NCI-H187 (cell line): ENCODE measurements at places on chromosomes 4 and X.
A peak's percentile ranks its signal among the peaks of the same experiment; 100 is the strongest.

DNA sequence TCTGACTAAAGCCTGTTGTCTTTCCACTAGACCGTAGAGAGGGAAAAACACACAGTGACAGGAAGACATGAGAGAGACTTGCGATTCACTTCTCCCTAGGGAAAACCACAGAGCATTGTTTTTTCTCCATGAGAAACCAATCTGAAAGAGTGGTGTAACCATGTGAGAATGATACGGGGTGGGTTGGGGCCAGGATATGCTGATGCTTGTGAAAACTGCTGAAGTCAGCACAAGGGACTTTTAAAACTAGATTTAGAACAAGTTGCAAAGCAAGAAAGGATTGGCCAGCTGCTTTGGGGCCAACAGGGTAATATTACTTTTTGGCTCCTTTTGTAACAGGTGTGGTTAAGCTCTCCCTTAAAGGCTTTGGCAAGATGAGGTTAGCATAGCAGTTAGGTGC, 66.1 kb downstream of the NHSL2 start:
- no peak for DNase-seq

DNA sequence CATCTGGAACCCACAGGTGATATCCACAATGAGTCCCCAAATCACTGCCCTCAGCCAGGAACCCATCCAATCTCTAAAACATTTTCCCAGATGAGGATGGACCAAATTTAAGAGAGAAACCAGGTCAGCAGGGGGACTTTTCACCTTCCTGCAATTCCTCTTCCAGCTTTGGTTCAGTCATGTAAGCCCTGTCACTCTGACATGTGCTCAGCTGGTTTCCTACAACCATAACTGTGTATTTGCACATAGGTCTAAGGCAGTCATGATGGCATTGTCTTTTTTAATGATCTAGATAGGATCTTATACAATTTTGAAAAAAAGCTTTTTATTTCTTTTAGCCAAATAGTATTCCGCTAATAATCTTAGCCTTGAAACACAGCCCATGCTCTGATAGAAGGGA, 6.5 kb downstream of the CXXC4 start:
- no peak for DNase-seq

DNA sequence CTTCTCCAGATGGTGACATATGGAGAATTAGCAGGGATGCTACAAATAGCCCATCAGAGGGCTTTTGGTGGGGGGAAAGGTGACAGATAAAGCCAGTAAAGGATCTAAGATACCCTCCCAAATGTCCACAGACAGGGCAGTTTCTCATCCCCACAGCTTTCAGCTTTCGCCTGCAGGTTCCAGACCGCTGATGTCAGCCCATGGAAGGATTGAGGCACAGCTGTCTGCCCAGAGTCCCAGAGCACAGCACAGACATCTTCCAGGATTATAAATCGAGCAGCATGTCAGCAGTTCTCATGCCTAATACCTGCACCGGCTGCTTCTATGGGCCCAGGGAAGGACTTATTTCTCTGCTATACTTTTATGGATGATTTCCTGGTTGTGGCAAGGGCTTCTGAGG, 96.7 kb upstream of the MXRA5 start:
- no peak for DNase-seq

DNA sequence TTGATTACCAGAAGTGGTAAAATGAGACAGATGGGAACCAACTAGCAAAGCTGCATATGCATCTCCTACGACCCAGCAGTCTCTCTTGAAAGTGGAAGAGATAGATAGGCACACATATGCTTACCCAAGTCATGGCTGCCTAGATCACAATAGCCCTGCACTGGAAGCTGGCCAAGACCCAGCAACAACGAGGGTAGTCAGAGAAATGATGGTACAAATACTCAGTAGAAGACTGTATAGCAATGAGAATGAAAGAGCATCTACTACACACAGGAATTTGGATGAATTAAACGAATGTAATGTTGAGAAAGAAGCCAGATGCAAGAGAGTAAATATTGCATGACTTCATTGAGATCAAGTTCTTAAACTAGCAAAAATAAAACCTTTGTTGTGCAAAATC, 100.3 kb upstream of the FAT1 start:
- no peak for DNase-seq

- no peak for DNase-seq
Measured at GRCh38 chrX:69231903-69232302, 66.7 kb upstream of the PJA1 start.

GRCh38 chr4:132317923-132318322, 831.2 kb upstream of the PCDH10 start:
- no peak for DNase-seq

DNA sequence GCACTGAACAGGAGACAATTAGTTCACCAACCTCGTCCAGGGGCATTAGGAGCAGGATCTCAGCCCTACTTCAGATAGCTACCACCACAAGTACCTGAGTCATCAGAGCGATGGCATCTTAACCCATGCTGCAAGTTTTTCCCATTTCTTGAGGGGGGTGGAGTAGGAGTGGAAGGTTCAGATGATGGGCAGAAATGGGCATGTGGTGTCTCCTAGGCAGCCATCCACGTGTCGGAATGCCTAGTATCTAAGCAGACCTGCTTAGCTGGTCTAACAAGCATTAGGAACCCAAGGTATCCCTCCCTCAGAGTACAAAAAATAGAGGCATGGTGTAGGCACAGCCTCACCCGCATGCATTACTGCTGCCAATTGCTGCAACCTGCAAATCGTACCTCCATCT, 159.1 kb upstream of the DGKK start:
- no peak for DNase-seq

DNA sequence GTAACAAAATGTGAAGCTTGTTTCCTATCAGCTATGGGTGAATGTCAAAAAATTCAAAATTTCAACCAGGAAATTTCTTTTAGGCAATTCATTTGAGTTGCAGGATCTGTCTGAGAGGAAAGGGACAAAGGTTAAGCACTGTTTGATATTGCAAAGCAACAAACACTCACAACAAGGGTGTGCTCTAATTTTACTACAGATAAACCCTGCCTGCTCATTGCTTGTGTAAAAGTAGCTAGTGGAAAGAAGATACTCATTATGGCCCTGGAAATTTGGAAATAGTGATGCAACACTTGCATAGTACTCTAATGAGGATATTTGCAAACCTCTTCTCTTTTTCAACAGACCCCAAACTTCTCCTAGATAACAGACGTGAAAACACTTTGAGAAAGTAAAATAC, 27.1 kb downstream of the FAM47E start:
- no peak for DNase-seq

DNA sequence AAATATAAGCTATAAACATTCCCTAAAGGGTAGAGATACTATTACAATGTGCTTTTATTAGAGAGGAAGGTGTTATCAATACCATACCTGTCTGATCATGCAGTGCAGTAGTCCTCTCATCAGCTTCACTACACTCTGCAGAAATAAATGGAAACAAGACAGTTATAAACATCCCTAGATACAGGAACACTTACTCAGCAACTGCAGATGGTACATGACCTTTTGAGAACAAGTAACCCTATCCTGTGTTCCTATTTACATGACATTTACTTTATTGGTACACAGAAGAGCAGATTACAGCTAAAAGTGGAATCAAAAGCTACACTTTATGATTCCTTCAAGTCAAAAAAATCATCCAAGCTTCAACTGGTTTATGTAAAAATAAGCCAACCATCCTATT, 9.0 kb downstream of the PHKA1 start:
- DNase-seq: no peak

GRCh38 chr4:27908356-27908755, 1047.7 kb downstream of the STIM2 start:
- DNase-seq: no peak

DNA sequence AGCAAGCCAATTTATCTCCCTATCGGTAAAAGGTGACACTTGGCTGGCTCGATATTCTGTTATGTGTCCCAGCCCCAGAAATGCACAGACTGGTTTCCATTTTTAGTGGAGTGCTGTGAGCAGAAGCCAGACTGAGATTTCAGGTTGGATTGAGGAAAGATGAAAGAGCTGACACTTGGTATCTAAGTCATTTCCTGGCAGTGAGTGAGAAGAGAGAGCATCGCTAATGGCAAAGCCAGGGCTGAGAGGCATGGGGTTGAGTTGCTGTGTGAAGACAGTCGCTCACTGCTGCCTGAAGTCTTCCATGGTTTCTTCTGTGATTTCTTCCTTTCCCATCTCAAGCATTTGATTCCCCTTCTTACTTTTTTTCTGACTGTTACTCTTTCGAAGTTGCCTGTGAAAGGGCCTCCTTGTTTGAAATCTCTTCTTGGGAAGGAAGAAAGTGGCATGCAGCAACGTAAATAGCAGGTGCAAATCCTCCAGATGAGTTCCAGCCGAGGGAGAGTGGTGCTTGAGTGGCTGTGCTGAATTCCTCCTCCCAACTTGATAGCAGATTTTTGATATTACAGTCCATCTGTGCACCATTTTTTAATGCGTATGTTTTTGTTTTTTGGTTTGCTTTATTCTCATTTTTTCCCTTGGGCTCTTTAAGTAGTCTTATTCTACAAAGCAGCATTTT, 109.2 kb upstream of the LIMCH1 start:
- peak; percentile 33 for DNase-seq

DNA sequence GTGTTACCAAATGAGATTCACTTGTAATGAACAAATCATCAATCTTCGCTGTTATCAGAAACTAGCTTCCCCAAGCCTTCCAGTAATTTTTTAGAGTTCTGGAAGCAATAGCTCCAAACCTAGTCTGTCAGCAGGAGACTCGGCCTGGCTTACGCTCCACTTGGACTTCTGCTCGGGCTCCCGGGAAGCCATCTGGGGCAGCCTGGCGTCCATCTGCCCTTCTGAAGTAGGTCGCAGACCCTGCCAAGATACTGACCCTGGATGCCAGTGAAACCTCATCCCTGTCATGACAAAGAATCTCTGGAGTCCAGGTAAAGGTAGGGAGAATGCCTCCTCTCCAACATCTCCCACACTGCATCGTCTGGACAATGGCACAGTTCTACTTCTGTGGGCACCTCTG, 493.8 kb upstream of the ZFP42 start:
- DNase-seq: no peak

DNA sequence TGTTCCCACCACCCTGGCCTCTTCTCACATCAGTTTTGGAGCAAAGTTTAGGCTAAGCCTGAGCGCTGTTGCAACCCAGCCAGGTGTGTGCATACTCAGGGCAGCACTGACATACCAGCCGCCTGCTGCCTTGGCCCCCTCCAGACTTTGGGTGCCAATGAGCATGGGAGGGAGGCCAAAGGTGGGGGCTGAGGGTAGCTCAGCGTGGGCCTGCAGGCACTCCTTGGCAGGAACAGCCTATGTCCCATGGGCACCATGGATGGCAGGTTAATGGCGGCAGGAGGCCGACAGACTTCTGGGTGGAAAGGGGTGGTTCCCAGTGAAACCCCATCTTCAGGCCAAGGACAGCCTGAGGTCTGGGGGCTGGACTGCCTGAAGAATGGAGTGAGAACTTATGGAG, 462.2 kb downstream of the ADGRL3 start:
- DNase-seq: no peak

- DNase-seq: no peak
Measured at GRCh38 chrX:133053861-133054598, 42.9 kb downstream of the USP26 start.

DNA sequence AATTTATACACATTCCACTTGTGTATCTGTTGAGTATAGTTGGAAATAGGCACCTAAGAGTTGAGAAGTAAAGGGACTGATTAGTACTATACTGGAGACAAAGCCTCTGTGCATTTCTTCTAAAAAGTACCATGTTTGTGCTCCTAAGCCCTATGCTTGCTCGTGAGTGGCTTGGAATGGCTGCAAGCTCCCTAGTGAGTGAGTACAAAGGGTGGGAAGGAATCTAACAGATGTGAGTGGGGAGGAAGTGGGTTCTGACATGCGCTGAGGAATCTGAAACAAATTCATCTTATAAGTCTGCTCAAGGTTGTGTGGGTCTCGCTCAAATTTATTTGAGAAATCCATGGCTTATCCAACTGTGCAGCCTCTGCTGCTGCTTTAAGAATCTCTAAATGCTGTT, 13.3 kb downstream of the SPCS3 start:
- DNase-seq: no peak

DNA sequence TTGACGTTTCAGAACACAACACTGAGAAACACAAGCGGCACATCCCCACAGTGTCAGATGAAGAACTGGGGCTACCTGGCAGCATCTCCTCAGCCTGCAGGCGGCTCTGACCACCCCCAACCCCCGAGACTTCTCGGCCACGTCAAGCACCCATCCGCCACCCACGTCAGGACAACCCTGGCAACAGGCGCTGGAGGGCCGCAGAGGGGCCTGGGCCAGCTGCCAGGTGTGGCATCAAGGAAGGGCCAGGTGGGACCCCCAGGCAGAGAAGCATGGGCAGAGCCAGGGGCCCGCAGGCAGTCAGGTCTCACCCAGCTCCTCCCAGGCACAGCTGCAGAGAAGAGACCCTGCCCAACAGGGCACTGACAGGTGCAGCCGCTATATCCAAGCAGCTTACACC, 22.3 kb downstream of the GAK start:
- DNase-seq: no peak

- DNase-seq: no peak
Measured at GRCh38 chr4:95949136-95949765, 109.4 kb downstream of the PDHA2 start.

DNA sequence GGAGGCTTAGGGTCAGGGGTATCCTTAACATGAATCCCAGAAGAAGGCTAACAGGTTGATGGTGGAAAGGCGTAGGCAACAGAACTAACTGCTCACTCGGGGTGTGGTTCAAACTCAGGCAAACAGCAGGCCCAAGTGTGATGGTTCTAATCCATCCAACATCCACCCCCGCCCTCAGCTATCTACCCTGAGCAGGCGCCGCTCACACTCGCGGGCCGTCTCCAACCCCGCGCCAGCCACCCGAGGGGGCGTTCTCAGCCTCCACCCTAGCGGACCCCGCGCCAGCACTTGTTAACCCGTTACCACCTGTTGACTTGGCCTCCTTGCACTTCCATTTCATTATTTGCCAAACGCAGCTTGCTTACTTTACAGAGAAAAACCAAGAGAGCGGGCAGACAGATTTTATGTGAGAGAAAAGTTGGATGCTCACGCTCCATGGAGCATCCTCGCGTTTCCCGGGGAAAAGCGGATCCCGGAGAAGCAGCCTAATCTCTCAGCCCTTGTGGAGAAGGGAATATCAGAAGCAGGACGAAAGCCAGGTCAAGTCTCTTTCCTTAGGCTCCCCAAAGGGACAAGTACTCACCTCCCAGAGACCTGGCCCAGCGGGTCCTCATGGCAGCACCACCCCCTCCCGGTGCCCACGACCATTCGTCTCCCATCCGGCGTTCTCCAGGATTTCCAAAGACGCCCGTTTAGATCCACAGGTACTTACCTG, 773 bp downstream of the SNCA start:
- DNase-seq: no peak

DNA sequence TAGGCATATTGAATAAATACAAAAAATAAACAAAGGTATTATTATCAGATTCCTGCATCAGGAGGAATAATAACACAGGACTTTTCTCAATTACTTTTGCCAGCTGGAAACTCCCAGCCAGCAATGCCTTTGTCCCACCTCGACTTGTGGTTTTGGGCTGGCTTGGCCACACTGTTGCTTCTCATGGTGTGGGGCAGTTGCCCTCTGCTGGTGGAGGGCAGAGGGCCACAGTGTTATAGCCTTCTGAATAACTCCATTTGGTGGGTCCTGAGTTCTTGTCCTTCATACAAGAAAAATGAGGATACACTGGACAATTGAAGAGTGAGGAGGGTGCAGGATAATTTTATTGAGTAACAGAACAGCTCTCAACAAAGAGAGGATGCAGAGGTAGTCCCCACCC, 1206.0 kb upstream of the ADGRL3 start:
- DNase-seq: no peak
